ENCODE measurements at places on chromosomes 3 and 15.

GRCh38 chr15:79602731-79603130 lies 170.6 kb downstream of the MINAR1 start:
- no peak for DNase-seq

DNA sequence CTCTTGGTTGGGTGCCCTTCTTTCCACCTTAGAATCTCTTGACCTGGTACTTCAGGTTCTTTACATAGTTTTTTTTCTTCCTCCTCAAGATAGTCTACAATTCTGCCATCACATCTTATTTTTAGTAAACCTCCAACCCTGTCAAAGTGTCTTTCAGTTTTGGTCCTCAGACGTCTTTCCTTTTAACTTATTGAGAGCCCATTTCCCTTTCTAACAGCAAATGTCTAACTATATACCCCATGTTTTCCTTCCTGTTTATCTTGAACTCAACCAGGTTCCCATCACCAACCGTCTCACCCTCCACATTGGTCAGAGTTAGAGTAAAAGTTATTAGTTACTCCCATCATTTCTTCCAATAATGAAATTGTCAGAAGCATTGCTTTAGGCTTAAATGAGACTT lies 10.4 kb downstream of the KBTBD12 start:
- DNase-seq: no peak

DNA sequence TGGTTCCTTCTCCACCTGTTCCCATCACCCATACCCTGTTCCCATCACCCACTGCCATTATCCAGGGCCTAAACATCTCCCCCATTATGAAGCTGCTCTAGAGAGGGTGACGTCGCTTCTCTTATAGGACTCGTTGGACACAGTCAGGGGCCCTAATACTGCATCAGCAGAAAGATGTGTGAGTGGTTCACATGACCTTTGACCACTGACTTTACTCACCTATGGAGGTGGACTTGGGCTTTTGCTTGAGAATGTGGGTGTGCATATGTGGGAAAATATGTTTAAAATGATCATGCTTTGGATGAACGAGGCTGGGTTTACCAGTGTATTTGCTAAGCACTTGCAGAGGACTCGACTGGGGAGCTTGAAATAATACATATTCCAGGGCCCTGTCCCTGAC lies 26.8 kb downstream of the RBP2 start:
- no peak for DNase-seq

GRCh38 chr15:73882761-73883419 lies 9.5 kb downstream of the TBC1D21 start:
- DNase-seq: no peak

DNA sequence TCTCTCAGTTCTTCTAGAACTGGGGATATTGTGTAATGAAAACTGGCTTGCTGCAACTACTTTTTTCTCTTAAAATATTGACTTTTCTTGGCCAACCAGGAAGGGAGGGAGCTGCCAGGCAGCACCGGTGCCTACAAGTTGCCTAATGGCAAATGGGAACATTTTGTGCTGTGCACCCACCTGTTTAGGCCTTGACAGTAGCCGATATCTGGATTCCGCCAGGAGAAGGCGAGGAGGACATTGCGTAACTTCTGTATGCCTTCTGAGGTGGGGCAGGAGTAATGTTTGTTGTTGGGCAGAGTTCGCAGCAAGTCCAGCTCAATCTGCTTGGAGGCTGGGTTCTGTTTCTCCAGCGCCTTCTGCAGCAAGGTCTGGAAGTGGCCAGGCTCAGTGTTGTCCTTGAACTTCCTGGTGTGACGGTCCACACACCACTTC lies 64.9 kb downstream of the TBC1D2B start:
- no peak for DNase-seq

GRCh38 chr15:50500352-50500751 lies 46.1 kb downstream of the USP50 start:
- no peak for DNase-seq

DNA sequence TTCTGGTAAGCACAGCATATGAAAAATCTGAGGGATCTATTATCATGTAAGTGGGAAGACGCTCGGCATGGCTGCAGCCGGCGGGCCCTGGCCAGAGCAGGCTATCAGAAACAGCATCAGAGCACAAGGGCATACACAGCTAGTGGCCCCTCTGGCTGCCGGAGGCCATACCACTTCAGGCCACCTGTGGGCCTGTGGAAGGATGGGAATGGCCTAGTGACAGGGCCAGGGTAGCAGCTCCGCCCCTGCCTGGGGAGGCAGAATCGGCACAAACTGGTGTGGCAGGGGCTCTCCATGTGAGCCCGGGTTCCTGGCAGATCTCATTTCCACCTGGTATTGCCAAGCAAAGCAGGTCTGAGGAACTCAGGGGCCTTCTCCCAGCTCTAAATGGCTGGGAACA lies 46.4 kb downstream of the SH3BP5 start:
- DNase-seq: no peak

GRCh38 chr3:7682822-7683229 lies 818.8 kb upstream of the LMCD1 start:
- DNase-seq: no peak

- DNase-seq: no peak
These were observed 35.3 kb downstream of the PBRM1 start for GRCh38 chr3:52650439-52650838.

DNA sequence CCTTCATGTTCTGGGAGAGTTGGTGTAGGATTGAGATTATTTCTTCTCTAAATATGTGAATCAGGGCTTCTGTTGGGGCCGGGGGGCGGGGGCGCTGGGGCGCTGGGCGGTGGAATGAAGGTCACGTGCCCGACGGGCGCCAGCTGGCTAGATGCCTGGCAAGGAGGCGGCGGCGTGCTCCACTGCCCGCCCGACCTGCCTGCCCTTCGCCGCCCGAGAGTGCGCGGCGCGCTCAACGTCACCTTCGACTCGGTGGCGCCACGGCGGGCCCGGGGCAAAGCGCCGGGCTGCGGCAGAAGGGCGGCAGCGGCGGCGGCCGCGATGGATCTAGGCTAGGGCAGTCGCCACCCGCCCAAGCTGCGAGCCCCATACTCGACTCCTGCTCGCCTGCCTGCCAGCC lies 47.0 kb upstream of the LHFPL4 start:
- DNase-seq: no peak

DNA sequence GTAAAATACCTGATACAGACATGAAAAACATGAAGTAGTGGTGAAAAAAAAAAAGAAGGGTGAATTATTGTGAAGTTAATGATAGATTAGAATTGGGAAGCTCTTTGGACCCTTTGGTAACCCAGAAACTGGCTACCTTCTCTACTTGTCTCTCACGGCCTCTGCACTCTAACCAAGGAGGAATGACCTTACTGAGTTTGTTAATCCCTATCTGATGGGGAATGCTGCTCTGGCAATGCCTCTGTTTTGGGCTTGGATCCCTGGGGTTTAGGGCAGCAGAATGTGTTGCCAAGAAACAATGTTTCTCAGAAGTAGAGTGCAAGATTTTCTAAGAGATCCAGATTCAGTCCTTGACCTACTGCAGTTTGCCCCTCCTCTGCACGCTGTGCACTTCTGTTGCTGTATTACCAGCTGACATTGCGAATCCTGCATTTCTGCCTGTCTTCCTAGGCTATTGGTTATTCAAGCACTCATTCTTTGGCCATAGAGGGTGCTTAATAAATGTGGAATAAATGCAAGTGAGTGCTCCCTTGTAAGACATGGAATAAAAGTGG lies 49.2 kb upstream of the MAP3K13 start:
- DNase-seq: no peak

GRCh38 chr3:64873400-64873799 lies 185.6 kb upstream of the ADAMTS9 start:
- no peak for DNase-seq

DNA sequence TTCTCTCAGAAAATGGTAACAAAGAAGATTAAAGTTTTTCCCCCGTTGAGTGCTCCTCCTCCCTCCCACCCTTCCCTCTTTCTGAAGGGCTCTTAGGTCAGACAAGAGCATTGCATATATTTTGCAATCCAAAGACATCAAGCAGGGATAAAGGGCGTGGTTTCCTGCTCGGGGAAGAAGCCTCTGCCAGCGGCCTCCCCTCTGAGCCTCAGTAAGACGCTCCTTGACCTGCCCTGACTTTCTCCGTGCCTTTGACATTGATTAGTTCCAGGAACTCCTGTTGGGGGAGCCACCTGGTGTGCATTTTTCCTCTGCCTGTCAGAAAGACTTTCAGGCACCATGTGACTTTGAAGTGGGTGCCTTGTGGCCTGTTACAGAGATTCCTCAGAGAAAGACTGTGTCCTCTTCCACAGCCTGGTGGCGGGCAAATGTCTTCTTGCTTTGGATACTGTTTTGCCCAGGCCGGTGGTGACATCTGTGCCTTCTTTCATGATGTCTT lies 87.2 kb upstream of the TBL1XR1 start:
- no peak for DNase-seq

- no peak for DNase-seq
These were observed 27.6 kb downstream of the OPA1 start for GRCh38 chr3:193620650-193621049.

DNA sequence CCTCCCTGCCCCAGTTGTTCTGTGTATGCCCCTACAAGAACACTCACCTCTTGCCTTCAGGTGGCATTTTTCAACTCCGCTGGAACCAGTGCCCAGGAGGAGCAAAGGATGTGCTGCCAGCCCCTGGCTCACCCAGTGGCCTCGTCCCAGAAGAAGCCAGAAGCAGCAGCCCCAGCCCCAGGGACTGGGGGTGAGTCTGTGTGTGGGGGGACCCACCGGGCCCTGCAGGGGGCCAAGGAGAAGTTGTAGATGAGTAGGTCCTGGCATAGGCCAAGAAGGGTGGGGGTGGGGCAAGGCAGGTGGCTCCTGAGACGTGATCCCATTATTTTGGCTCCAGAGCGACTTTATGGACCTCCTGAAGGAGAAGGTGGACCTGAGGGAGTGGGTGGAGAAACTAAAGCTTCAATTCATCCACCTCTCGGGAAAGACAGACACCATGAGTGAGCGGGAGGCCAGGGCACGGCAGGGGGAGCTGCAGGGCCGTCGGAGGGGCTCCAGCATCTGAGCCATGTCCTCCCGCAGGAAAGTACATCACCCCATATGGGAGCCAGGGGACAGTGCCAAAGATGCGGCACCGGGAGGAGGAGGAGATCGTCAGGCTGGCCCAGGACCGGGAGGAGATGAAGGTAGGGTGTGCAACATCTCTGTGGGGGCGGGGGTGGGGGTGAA lies 29.3 kb downstream of the NGRN start:
- DNase-seq: no peak

Data from stimulated activated CD4-positive, alpha-beta T cell treated with anti-CD3 and anti-CD28 coated beads, TNF-alpha, amount 100 ng/mL, for 4 hours (primary cell).